Upper lobe of left lung (tissue), 6 donors: ENCODE measurements at places on chromosomes 3 and 15. TPM values are rescaled to one million over a fixed set of nuclear protein-coding genes. Genes with fewer than 3 reads are reported as not detected.

Gene MOBP
- 0.22 TPM for total RNA-seq

Gene LMAN1L
- not detected for total RNA-seq

Gene EIF4E3
- 7.3 TPM for total RNA-seq

Gene ABCC5
- total RNA-seq: 107 TPM

Gene RETNLB
- not detected for total RNA-seq
